Naive thymus-derived CD8-positive, alpha-beta T cell (primary cell): ENCODE measurements at places on chromosomes 5 and 9.

GRCh38 chr5:54347221-54347865 lies 37.0 kb upstream of the ARL15 start:
- DNase-seq = no peak

DNA sequence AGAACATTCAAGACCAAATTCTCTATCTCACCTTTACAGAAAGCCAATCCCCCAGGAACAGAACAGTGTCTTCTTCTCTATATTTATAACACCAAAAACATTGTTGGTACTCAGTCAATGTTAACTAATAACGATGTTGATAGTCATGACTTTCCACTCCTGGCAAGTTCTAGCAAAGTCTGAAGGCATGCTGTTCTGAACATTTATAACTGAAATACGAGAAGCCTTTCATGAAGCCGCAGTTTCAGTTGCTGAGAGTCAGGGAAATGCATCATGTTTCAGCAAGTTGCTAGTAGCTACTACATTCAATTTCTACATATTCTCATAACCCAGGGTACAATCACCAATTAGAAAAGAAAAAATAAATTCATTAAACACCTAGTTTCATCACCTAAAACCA lies 301.4 kb downstream of the PDE4D start:
- DNase-seq = no peak

GRCh38 chr5:168413062-168413461 lies 73.2 kb upstream of the RARS1 start:
- no peak for DNase-seq

GRCh38 chr5:139058121-139058520 lies 140.0 kb downstream of the SIL1 start:
- DNase-seq = no peak
